ENCODE measurements at places on chromosomes 12 and 14.

DNA sequence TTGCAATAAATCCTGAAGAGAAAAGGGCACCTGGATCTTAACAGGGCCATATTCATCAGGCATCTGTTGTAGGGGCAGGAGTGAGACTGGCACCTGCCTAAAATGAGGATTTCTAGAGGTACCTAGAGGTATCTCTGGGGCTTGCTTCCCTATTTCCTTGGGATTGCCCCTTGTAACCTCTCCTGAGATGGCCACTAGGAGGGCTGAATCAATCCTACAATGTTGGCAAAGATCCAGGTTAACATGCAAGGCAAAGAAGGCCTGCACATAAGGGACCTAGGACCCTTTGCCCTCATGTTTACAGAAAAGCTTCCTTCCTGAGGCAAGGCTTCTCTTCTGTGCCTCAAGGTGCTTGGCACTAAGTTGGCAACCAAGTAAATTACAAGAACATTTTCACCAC lies 25.8 kb upstream of the CLEC4E start:
- no peak overlapping the region for H3K27ac ChIP-seq
- H3K36me3 ChIP-seq = no peaks in the 10 kb centered on the region
- H3K4me3 ChIP-seq = no peak overlapping the region
- no peak for DNase-seq
- no peaks in the 10 kb centered on the region for H3K27me3 ChIP-seq

DNA sequence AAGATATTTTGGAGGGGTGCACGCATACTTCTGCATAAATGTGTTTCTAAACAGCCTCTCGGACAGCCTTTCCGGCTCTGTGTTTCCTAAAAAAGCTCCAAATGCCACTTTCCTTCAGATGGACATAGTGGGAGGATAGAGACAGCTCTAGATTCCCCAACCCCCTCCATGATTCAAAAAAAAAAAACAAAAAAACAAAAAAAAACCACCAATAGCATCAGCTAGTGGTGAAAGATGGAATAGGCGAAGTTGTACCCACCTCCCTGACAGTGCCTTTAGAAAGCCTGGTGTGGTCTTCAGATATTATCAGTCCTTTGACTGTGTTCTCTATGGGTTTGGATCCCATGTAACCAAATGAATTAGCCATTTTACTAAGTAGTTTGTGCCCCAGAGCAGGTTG lies 94.1 kb downstream of the PHETA1 start:
- no peaks in the 10 kb centered on the region for H3K4me1 ChIP-seq
- no peaks in the 10 kb centered on the region for H3K36me3 ChIP-seq
- no peak overlapping the region for H3K27ac ChIP-seq
- no peak overlapping the region for H3K4me3 ChIP-seq
- DNase-seq = no peak

- H3K4me1 ChIP-seq = peaks cover 4% of the 10 kb centered on the region
- DNase-seq = no peak
- H3K36me3 ChIP-seq = no peaks in the 10 kb centered on the region
- H3K4me3 ChIP-seq = no peak overlapping the region
Observed at GRCh38 chr12:48810903-48811431, 7.3 kb upstream of the CACNB3 start.

DNA sequence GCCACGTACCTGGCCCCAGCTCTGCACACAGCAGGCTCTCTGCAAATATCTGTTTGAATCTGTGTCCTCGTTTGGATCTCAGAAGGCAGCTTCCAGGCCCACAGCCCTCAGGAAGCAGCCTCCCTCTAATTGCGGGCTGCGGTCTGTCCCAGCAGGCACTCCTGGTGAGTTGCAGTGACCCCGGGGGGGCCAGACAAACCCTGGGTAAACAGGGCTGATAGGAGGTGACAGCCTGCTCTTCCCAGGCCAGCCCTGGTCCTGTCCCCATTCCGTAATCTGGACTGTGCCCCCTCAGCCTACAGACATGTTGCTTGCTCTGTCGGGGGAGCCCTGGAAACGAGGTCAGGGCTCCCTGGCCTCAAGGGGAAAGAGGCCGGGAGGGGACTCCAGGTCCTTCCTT lies 2.0 kb downstream of the FOXN4 start:
- peaks cover 5% of the 10 kb centered on the region for H3K4me1 ChIP-seq
- H3K4me3 ChIP-seq = no peak overlapping the region
- H3K27me3 ChIP-seq = peaks cover 58% of the 10 kb centered on the region

DNA sequence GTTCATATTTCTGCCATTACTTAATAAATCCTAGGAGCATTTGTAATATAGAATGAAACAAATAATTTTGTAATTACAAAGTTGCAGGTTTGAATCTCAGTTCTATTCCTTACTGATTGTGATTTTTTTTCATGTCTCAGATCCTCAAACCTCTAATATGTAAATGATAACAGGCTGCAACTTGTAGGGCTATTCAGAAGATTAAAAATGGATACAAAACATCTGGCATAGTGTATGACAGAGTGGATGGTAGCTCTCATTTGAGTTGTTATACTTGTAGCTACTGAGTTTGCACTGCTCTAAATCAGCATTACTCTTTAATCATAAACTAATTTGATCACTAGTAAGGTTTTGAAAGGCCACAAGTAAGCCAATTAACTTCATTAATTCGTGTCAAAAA lies 406.3 kb upstream of the MGAT4C start:
- H3K36me3 ChIP-seq = no peaks in the 10 kb centered on the region
- no peaks in the 10 kb centered on the region for H3K27me3 ChIP-seq
- no peak overlapping the region for H3K4me3 ChIP-seq
- DNase-seq = no peak
- H3K4me1 ChIP-seq = no peaks in the 10 kb centered on the region

GRCh38 chr12:123442774-123443173 lies 6.3 kb upstream of the RILPL2 start:
- H3K36me3 ChIP-seq = no peaks in the 10 kb centered on the region
- no peaks in the 10 kb centered on the region for H3K4me1 ChIP-seq
- no peak for DNase-seq
- H3K27ac ChIP-seq = no peak overlapping the region
- no peaks in the 10 kb centered on the region for H3K27me3 ChIP-seq

DNA sequence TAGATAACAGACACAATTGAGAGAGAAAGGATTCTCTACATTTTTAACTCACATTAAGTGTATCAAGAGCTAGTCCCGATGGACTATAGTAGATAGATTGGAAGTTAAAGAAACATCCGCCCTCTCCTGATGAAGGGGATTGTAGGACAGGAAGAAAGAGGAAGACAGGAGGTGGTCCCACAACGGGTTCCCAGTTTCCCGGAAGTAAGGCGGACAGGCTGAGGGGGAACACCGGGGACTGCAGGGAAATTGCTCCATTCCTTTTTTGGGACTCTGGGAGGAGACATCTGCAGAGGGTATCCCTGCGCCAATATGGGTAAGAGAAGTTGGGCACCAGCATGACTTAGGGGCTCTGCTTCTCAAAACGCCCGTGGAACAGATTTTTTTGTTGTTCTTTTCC lies 177.5 kb upstream of the ATF7IP start:
- no peak overlapping the region for H3K27ac ChIP-seq
- H3K4me3 ChIP-seq = no peak overlapping the region
- H3K36me3 ChIP-seq = no peaks in the 10 kb centered on the region
- H3K27me3 ChIP-seq = no peaks in the 10 kb centered on the region
- DNase-seq = no peak

DNA sequence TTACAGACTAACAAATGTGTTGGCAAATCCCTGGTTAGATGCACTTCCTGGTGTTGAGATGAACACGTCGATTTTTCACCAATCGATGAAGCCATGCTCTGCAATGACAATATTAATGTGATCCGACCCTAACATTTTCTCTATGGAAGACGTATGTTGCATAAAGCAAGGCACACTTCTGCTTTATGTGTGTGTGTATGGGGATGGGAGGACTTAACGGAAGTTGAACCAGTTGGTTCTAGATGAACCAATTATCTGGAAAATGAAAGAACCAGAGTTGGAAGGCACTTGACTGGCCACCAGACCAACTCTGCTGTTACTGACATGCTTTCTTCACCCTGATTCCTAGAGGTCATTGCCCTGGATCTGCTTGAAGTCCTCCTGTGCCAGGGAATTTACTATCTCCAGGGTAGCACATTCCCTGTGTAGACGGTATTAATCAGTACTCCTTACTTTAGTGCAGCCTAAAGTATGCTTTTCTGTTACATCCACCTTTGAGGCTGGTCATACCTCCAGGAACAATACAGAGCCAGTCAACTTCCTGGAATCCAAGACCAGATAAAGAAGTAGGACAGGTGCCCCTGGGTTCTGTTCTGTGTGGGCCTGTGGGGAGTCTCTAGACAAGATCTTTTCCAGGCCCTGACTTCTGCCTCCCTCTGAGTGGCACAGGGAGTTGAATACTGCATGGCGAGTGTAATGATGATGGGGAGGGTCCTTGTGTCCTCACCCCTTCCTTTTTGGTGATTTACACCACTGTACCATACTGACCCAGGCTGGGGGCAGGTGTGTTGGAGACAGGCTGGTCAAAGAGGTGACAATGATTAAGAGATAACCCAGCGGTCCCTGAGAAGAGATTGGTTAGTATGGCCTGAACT lies 4.1 kb downstream of the SDR39U1 start:
- H3K4me3 ChIP-seq = no peak overlapping the region
- H3K27me3 ChIP-seq = no peaks in the 10 kb centered on the region
- no peak overlapping the region for H3K27ac ChIP-seq

- no peaks in the 10 kb centered on the region for H3K4me1 ChIP-seq
- H3K4me3 ChIP-seq = no peak overlapping the region
- H3K27ac ChIP-seq = no peak overlapping the region
- H3K36me3 ChIP-seq = no peaks in the 10 kb centered on the region
- no peaks in the 10 kb centered on the region for H3K27me3 ChIP-seq
Observed at GRCh38 chr12:87254381-87255030, 774.7 kb downstream of the C12orf50 start.

- peak; percentile 43 for DNase-seq
- no peaks in the 10 kb centered on the region for H3K27me3 ChIP-seq
- peak overlapping the region; percentile 74 for H3K27ac ChIP-seq
- H3K4me1 ChIP-seq = peaks cover 46% of the 10 kb centered on the region
Observed at GRCh38 chr14:104794631-104794992, 936 bp downstream of the AKT1 start.

DNA sequence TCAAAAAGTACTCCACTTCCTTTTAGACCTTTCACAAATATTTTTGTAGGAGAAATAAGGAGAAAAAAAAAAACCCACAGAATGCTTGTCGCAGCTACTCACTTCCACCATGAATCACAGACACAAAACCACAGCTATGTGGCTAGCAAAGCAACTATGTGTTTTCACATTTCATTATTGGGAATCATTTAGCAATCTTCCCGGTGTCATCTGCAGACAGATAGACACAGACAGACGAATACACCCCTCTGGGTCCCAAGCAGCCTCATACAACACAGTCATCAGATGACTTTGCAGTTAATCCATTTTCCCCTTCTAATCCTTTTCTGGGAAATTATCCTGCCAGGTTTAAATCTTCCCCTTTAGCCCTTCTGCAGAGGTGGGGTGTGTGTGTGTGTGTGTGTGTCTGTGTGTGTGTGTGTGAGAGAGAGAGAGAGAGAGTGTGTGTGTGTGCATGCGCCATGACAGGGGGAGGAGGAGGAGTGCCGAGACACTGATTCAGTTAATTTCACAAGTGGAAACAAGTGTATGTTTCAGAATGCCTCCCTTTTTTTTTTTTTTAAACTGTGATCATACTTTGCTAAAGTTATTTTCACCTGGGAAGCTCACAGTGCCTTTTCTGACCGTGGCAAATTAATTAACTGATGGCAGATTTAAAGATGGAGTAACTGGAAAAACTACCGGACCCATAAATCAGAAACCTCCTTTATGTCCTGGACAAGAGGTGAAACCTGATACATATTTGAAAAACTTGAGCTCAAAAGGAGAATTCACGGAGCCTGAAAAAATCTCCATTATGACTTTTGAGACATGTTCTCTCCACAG lies 39.9 kb downstream of the LTBP2 start:
- H3K36me3 ChIP-seq = no peaks in the 10 kb centered on the region
- no peaks in the 10 kb centered on the region for H3K4me1 ChIP-seq
- H3K27me3 ChIP-seq = peaks cover 6% of the 10 kb centered on the region
- H3K4me3 ChIP-seq = no peak overlapping the region

- no peaks in the 10 kb centered on the region for H3K4me1 ChIP-seq
- no peaks in the 10 kb centered on the region for H3K27me3 ChIP-seq
- no peak overlapping the region for H3K27ac ChIP-seq
- no peaks in the 10 kb centered on the region for H3K36me3 ChIP-seq
Observed at GRCh38 chr14:29868000-29868399, 59.6 kb downstream of the PRKD1 start.

- no peaks in the 10 kb centered on the region for H3K27me3 ChIP-seq
- H3K4me3 ChIP-seq = peak overlapping the region; percentile 67
- H3K4me1 ChIP-seq = peaks cover 13% of the 10 kb centered on the region
- DNase-seq = no peak
- peak overlapping the region; percentile 74 for H3K27ac ChIP-seq
Observed at GRCh38 chr12:42143452-42144157, 1.1 kb downstream of the GXYLT1 start.

DNA sequence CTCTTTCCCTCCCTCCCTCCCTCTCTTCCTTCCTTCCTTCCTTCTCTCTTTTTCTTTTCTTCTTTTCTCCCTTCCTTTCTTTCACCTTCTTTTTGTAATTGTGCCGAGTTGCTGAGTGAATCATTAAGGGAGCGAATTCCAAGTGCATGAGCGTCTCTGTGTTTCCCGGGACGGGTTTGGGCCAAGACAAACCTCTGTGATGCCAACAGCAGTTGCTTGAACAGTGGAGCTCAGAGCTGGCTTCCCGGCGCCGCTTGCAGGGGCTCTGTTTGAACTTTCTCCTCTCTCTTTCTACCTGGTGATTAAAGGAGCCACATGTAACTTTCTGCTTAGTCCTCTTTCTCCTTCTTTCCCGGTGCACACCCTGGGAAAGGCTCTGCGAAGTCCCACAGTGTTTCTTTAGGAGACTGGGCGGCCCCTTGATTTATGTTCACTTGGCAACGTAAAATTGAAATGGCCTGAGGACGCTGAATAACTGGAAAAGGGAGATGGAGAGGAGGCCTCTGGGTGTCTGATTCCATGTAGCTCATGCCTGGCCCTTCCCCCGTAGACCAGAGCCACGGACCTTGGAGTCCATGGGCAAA lies 33.7 kb upstream of the MAP1LC3B2 start:
- H3K27ac ChIP-seq = no peak overlapping the region
- peaks cover 4% of the 10 kb centered on the region for H3K4me1 ChIP-seq

GRCh38 chr12:104701301-104701700 lies 244.6 kb downstream of the CHST11 start:
- no peak overlapping the region for H3K4me3 ChIP-seq
- H3K27ac ChIP-seq = no peak overlapping the region
- no peaks in the 10 kb centered on the region for H3K4me1 ChIP-seq
- no peaks in the 10 kb centered on the region for H3K27me3 ChIP-seq

DNA sequence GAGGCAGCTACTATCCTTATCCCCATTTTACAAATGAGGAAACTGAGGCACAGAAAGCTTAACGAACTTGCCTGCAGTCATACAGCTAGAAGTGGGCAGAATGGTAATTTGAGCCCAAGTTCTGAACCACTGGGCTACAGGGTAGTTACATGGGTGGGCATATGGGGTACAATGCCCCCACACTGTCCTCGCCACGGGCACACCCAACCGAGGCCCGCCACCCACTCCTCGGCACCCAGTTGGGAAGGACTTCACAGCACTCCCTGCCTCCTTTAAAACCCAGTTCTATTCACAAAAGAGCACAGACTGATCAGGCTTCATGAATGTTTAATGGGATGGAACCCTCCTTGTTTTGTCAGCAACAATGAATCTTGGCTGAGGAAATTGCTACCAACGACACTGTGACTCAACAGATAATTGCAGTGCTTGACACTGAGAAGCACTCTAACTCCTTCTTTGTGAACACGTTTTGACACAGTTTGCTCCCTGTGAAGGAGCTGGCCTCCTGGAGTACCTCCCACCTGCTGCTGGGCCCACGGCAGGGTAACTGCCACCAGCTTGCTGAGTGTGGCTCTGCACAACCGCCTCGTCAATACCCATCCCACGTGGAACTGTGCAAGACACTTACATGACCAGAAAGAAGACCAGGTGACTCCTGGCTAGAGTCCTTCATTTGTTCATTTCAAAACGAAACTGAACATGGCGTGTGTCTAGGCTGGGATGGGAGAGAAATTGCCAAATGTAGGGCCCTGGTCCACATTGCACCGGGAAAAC lies 63.5 kb downstream of the CLMN start:
- no peak overlapping the region for H3K27ac ChIP-seq
- DNase-seq = no peak
- no peaks in the 10 kb centered on the region for H3K4me1 ChIP-seq
- H3K27me3 ChIP-seq = 0 out of 3 replicates have a peak, but pooled peaks cover 2% of the 10 kb centered on the region

Measured in K562 (cell line).